ENCODE measurements at places on chromosomes 2 and 18.

DNA sequence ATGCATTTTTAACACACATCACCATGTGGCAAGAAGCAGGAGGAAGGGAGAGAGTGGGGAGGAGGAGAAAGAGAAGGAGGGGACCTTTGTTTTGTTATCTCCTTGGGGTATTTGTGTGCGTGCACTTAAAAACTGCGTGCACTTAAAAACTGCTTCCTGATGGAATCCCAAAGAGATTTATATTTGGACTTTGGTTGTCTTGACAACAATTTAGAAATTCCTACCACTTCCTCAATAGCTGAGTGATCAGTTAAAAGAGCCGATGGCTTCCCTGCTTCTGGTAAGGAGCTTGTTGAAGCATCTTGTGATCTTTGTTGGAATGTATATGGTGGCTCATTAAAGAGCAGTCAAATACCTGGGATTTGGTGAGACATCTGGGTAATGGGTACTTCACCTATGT is 4.5 kb downstream of the RAB31 start:
- no peak for DNase-seq
- peaks cover 90% of the 10 kb centered on the region for H3K4me1 ChIP-seq
- no peak overlapping the region for H3K4me3 ChIP-seq
- H3K27ac ChIP-seq = peak overlapping the region; percentile 90

DNA sequence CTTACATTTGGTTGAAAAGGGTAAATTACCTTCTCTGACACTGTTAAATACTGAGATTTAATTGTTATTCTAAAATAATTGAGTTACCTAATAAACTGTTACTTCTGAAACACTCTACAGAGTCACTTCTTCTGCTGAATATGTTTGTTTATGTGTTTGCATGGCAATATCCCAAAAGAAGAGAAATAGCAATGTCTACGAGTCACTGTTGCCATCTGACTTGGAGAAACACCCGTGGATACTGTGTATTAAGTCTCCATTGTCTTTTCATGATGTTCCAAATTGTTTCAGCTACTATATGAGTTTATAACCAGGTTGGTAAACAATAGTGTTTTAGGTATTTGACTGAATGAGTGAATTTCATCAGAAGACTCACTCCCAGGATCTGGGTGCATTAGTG is 754.2 kb upstream of the ID2 start:
- H3K4me1 ChIP-seq = no peaks in the 10 kb centered on the region
- no peaks in the 10 kb centered on the region for H3K27me3 ChIP-seq
- DNase-seq = no peak
- no peak overlapping the region for H3K27ac ChIP-seq
- no peak overlapping the region for H3K4me3 ChIP-seq

- H3K4me3 ChIP-seq = no peak overlapping the region
- no peak for DNase-seq
- peaks cover 16% of the 10 kb centered on the region for H3K4me1 ChIP-seq
- H3K27me3 ChIP-seq = no peaks in the 10 kb centered on the region
- no peak overlapping the region for H3K27ac ChIP-seq
- H3K36me3 ChIP-seq = no peaks in the 10 kb centered on the region
Measured at GRCh38 chr18:59145055-59145454, 5.4 kb downstream of the SEC11C start.

DNA sequence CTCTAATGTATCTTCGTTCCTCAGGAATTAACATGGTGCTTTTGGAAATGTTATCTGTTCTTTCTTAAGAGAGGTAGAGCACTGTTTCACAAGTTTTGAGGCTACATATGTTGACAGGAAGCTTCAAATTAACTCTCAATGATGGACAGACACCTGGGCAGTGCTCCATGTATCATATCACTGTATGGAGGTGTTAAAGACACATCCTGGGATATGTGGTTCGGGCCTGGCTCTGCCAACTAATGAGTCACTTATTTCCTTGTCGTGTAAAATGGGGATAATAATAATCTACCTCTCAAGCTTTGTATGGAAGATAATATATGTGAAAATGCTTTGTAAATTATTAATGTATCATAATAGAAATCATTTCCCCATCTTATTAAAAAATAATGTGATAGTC is 90.2 kb downstream of the PARD3B start:
- H3K4me1 ChIP-seq = no peaks in the 10 kb centered on the region
- no peaks in the 10 kb centered on the region for H3K27me3 ChIP-seq
- H3K36me3 ChIP-seq = no peaks in the 10 kb centered on the region
- no peak overlapping the region for H3K27ac ChIP-seq
- no peak for DNase-seq
- no peak overlapping the region for H3K4me3 ChIP-seq

DNA sequence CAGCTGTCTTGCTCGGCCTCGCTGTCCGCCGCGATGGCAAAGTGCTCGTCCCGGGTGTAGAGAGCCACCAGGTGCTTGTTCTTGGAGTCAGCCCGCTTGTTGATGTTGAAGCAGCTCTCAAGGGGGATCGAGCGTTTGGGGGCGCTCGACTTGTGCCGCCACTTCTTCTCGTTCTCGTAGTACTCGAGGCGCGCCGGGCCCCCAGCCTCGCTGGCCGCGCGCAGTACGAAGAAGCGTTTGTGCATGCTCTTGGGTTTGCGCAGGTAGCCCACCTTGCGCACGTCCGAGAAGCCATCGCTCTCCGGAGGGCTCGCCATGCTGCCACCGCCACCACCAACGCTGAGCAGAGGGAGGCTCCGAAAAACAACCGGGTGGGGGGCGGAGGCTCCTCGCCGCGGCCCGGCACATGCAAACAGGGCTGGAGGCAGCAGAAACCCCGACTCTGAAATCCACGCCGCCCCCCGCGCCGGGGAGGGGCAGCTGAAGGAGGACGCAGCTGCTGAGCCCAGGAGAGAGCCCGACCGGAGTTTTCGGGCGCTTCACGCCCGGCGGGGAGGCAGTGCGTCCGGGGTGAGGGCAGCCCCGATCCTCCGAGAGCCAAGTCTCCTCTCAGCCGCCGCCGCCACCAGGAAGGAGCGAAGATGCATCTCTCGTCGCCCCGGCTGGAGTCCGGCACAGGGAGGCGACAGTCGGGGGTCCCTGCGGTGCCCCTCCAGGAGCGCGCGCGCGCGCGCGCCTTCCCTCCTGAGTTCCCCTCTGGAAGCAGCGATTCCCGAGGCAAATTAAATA is 1.0 kb downstream of the IRS1 start:
- peak; percentile 83 for DNase-seq
- H3K36me3 ChIP-seq = no peaks in the 10 kb centered on the region
- H3K4me1 ChIP-seq = peaks cover 54% of the 10 kb centered on the region
- peak overlapping the region; percentile 57 for H3K4me3 ChIP-seq
- H3K27me3 ChIP-seq = peaks cover 65% of the 10 kb centered on the region

DNA sequence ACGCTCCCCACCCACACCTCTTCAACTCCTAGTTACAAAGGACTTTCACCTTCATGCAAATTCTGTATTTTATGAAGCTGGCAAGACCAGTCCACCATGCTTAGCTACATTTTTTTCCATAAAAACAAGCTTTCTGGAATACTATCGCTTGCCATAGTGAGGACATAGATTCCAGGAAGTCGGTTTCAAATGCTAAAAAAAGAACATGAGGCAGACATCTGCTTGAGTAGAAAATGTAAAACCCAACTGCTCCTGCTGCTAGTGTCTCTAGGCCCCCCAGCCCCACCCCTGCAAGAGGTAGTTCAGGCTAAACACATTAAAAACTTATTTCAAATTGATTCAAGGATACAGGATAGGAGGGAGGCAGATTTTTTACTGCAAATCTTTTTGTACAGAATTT is 148.9 kb downstream of the SMAD2 start:
- H3K27ac ChIP-seq = no peak overlapping the region
- DNase-seq = no peak
- no peaks in the 10 kb centered on the region for H3K36me3 ChIP-seq
- H3K4me1 ChIP-seq = no peaks in the 10 kb centered on the region
- no peaks in the 10 kb centered on the region for H3K27me3 ChIP-seq

DNA sequence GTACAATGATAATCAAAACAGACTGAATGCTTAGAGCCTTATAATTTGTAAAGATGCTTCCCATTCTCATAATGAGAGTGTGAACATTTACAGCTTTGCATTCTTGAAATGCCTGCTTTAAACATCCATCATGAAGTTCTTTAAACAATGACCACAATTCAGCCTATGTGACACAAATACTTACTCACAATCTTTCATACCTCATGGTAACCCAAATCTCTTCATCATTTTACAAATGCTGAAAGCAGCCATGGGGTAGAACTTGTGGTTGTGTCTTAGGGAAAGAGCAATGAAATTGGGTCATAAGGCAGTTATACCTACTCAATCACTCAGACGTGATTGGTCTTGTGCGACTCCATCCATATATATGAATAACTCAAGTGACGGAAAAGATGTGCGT is 140.7 kb downstream of the RND3 start:
- H3K27me3 ChIP-seq = no peaks in the 10 kb centered on the region
- no peak overlapping the region for H3K4me3 ChIP-seq
- no peak for DNase-seq
- H3K36me3 ChIP-seq = no peaks in the 10 kb centered on the region
- no peak overlapping the region for H3K27ac ChIP-seq

- no peak for DNase-seq
- no peaks in the 10 kb centered on the region for H3K36me3 ChIP-seq
- H3K4me3 ChIP-seq = no peak overlapping the region
Measured at GRCh38 chr2:240820607-240821428, 799 bp upstream of the KIF1A start.

GRCh38 chr2:65867446-65867845 is 435.0 kb upstream of the SPRED2 start:
- H3K27ac ChIP-seq = no peak overlapping the region
- no peaks in the 10 kb centered on the region for H3K36me3 ChIP-seq
- no peak overlapping the region for H3K4me3 ChIP-seq

DNA sequence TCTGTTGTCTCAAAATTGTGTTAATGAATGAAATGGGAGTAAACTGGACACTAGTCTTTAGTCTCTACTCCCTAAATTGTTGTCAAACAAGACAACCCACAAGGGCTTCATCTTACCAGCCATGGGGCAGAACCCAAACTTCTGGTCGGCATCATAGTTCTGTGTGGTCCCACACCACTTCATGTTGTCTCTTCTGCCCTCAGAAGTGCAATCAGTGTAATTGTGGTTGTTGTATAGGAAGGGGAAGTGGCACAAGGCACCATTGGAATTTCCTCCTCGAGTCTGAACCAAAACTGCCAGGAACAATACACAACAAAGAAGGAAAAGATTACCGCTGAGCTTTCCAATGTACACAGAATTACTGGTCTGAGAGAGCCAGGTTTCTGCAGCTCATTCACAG is 12.6 kb downstream of the FN1 start:
- H3K4me1 ChIP-seq = peaks cover 10% of the 10 kb centered on the region
- no peak for DNase-seq
- no peaks in the 10 kb centered on the region for H3K36me3 ChIP-seq
